ENCODE measurements at places on chromosomes 3 and 15.

- DNase-seq: no peak
Observed at GRCh38 chr3:38826001-38826400, 10.0 kb upstream of the SCN10A start.

DNA sequence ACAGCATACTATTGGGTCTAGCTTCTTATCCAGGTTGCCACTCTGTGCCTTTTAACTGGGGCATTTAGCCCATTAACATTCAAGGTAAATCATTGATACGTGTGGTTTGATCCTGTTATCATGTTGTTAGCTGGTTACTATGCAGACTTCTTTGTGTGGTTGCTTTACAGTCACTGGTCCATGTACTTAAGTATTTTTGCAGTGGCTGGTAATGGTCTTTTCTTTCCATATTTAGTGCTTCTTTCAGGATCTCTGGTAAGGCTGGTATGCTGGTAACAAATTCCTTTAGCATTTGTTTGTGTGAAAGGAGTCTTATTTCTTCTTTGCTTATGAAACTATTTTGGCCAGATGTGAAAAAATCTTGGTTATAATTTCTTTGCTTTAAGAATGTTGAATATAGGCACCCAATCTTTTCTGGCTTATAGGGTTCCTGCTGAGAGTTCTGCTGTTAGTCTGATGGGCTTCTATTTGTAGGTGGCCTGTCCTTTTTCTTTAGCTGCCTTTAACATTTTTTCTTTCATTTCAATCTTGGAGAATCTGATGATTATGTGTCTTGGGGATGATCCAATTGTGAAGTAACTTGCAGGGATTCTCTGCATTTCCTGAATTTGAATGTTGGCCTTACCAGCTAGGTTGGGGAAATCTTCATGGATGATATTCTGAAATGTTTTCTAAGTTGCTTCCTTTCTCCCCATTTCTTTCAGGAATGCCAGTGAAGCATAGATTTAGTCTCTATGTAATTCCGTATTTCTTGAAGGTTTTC is 39.3 kb downstream of the CCR1 start:
- DNase-seq: no peak

GRCh38 chr15:31457161-31457560 is 130.5 kb downstream of the KLF13 start:
- no peak for DNase-seq

- peak; percentile 45 for DNase-seq
Observed at GRCh38 chr15:100043068-100043641, 298.6 kb downstream of the ADAMTS17 start.

DNA sequence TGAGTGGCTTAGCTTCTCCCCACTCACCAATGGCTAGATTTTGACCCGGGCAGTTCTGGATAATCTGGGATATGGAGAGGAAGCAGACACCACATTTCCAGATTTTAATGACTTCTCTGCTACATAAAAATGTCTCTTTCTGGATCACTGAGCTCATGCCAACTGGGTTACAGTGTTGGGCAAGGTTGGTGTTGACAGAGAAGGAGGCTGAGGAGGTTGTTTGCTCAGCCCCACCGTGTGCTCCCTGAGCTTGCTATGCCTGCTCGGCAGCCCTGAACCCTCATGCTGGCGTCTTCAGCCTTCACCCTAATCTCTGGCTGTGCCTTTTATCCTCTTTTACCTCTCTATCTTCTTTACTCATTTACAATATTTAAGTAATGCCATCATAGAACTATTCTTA is 53.0 kb upstream of the KPNA4 start:
- DNase-seq: no peak

DNA sequence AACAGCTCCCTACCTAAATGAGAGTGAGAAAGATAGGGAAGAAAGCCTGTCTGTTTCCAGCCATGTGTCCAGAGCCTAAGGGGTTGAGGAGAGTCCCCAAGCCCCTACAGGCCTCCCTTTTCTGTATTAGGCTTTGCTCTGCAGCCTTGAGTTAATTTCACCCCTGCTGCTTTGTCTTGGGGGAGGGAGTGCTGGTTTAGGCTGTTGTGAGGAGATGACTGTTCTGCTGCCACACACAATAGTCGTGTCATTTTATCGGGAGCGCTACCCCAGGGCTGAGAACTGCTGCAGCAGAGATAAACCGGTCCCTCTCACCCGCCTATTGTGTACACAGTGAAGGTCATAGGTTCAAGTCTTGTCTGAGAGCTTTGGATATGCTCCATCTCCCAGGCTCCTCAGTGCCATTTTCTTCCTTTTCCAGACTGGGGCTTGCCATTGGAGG is 1.4 kb downstream of the ZNF609 start:
- DNase-seq: no peak

GRCh38 chr3:122688996-122689395 is 8.4 kb downstream of the PARP14 start:
- DNase-seq: no peak

Measured in LoVo (cell line).